ENCODE measurements at places on chromosomes 4 and X.

DNA sequence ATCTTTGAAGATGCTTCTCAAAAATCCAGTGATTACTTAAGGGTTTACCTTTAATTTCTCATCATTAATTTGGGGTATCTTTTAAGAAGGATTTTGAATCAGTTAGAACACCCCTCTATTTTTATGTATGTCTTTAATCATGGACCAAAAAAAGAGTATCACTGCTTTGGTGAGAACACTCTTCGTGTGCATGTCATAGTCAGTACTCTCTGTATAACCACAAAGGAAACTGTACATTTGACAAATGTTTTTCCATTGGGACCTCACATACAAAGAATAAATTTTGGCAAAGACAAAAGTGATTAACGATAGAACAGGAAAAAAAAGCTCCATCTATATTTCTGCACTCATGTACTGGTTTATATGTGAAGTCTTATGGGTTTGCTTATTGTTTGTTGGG is 31.3 kb downstream of the FAM241A start:
- no peak for DNase-seq

DNA sequence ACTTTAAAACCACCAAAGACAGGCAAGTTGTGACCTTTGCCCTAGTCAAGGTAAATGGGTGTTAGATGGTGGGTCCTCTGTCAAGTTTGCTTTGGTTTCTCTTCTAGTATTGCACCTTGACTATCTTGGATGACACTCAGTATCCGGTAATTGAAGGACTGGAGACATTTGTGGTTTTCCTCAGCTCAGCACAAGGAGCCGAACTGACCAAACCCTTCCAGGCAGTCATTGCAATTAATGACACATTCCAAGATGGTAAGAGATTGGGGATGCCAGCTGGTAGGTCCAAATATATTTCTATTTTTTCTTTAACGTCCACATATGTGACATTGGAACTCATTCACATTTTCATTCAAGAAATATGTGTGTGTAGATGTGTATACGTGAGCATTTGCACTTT is 69.3 kb upstream of the ANXA3 start:
- no peak for DNase-seq

GRCh38 chr4:7147261-7147660 is 45.1 kb upstream of the SORCS2 start:
- DNase-seq: no peak

- DNase-seq: no peak
These were observed 804.2 kb upstream of the FRG1 start for GRCh38 chr4:189136462-189136861.

DNA sequence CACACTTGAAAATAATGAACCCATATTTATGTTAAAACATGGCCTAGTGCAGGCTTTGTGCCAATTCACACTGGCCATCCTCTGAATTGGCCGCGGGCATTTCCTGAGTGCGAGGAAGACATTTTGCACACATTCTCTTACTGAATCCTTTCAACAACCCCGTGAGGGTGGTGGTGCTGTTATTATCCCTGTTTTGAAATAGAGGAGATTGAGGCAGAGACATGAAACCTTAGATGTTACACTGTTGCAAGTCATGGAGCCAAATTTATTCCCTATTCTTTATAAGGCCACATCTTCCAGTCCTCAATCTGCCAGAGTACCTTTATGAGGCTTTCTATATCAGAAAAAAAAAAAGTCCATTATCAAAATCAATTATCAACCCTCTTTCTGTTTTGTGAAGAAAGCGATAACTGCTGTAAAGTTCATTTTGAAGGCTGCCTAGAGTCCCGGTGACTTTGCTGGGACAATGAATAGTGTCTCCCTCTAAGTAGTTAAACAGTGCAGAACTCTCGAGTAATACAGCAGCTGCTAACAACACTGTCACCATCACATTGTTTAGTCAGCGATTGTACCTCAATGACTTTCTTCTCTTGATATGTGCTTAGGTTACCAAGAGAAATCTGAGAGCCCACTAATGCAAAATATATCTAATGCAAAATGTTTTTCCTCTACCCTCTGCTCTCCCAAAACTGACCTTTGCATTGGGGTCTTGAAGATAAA is 242.3 kb upstream of the PPARGC1A start:
- no peak for DNase-seq

DNA sequence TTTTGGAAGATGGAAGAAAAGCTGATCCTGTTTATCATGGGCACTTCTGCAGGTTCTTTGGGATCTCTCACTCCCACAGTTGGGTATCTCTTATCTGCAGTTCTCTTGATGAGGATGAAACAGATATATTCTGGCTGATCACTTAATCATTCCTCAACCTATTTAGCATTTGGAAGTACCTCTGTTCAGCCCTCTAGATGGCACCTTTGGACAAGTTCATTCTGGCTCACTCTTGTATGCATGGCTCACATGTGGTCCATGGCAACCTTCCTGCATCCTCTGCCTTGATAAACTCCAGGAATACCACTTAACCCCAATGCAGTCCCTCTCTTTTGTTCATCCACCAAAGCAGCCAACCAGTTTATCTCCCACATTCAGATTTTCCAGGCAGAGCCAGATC is 74.2 kb downstream of the SMARCA5 start:
- no peak for DNase-seq

- DNase-seq: no peak
These were observed 43.9 kb upstream of the GEMIN8 start for GRCh38 chrX:14073556-14073955.

GRCh38 chr4:890036-890695 is 42.0 kb downstream of the GAK start:
- no peak for DNase-seq

- no peak for DNase-seq
These were observed 126.1 kb downstream of the EIF4E start for GRCh38 chr4:98802770-98803198.

- DNase-seq: no peak
These were observed 27.9 kb upstream of the FUNDC1 start for GRCh38 chrX:44570522-44570921.

GRCh38 chr4:8289151-8289750 is 19.7 kb downstream of the HTRA3 start:
- no peak for DNase-seq

DNA sequence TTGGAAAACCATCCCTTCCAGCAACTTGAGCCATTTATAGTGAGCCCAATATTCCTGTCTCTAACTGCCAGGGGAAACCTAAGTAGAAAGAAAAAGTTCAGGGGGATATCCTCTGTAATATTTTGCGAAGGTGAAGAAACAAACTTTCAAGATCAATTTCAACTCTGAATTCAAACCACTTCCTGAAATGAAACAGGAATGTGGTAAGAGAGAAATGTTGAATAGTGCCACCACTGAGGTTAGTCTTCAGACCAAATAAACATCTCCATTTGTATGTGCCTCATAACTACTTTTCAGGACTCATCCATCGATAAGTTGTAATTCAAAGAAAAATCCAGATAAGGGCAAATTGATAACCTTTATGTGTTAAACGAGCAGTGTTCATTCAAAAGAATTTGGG is 128.7 kb downstream of the GABRB1 start:
- no peak for DNase-seq

DNA sequence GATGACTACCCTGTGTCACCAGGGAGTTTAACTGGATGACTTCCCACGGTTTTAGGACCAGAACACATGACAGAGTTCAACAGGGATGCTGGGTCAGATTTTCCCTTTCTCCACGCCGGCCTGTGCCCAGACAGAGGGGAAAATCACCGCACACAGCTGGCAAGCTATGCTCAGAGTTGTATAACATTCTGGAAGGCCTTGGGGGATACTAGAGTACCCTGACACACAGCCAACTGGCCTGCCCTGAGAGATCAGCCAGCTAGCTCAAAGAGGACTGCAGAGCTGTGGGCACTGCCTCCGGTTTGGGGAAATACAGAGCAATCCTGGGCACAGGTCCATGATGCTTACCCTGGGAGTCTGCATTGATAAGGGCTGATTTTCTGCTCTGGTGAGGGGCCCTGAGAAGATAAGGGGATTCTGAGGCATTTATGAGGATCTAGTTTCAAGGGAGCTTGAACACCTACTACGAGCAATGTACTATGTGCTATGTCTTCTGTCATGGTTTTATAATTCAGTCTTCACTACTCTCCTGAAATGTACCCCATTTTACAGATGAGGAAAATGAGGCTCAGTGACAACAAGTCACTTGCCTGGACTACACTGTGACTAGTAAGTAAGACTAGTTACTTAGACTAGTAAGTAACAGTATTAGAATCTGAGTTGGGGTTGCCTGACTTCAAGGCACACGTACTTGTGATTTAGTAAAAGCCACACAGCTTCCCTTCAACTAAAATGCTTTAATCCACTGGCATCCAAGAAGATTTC is 14.7 kb downstream of the C4orf54 start:
- no peak for DNase-seq

GRCh38 chrX:37846141-37846540 is 1.2 kb downstream of the DYNLT3 start:
- DNase-seq: no peak

DNA sequence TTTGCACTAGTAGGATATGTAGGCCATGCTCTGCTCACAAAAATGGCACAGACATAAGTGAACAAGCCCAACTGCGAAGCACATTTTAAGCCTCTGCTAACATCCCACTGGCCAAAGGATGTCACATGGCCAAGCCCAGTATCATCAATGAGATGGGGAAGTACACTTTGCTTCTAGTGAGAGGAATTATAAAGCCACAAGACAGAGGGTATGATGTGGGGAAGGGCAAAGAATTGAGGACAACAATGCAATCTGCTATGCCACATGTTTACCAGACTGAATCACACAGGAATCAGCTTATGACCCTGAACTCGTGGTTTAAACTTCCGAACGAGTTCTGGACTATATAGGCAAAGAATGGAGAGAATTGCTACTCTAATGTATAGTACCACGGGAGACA is 39.1 kb downstream of the SUPT20HL1 start:
- DNase-seq: no peak

DNA sequence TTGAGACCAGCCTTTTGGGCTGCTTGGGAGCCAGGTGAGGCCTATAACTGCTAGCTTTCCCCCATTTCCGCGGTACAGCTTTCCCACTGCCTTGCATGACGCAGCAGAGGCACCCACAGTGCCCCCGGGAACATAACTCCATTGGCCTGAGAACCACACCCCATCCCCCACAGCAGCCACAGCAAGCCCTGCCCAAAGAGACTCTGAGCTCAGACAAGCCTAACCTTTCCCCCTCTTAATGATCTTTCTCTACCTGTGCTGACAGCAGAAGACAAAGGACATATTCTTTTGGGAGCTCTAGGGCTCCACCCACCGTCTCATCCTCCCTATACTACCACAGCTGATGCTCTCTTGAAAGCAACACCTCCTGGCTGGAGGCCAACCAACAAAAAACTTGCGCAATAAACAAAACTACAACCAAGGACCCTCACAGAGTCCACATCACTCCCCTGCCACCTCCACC is 114.8 kb downstream of the FANCB start:
- DNase-seq: no peak

Data from endothelial cell (in vitro differentiated cells).